ENCODE measurements at places on chromosomes 13 and 19.

- DNase-seq, result no peak
These were observed 30.8 kb downstream of the SOX1 start for GRCh38 chr13:112097770-112098169.

GRCh38 chr19:34452723-34453122 is 24.5 kb downstream of the UBA2 start:
- no peak for DNase-seq

DNA sequence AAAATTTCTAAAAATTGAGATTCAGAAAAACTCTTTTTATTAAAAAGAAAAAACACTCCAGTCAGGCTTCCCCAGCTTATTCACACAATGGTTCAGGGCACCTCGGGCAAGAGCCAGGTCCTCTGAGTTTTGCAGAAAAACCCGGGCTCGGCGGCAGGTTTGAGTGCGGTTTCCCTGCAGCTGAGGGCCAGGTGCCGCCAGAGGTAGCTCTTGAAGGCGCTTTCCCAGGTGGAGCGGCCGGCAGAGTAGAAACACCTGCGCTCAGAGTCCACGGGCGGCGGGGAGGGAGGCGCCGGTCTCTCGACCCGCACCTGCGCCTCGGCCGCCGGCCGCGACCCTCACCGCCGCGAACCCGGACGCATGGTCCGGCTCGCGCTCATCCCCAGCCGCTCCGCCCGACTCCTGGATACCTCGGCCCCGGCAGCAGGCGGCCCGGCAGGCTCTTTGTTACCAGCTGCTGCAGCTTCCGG is 444 bp downstream of the PROSER1 start:
- DNase-seq, result peak; percentile 1

GRCh38 chr19:13920940-13921747 is 15.1 kb downstream of the CC2D1A start:
- DNase-seq, result no peak

GRCh38 chr19:932648-933552 is 7.1 kb downstream of the ARID3A start:
- no peak for DNase-seq

DNA sequence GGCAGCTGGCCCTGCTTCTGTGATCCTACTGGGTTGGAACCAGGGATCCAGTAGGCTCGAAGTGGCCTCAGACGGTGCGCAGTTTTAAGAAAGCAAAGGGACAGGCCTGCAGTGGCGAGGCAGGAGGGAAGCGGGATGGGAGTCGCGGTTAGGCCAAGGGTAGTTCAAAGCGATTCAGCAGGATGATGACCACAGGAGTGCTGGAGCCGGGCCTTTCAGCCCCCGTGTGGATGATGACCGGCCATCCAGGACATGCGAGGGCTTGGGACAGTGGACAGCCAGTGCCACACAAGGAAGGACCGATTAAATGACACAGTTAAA is 854 bp downstream of the RNASEH2B start:
- no peak for DNase-seq

- DNase-seq, result no peak
These were observed 12.3 kb downstream of the LRP3 start for GRCh38 chr19:33206261-33207039.

GRCh38 chr13:40875044-40875443 is 85.6 kb downstream of the SLC25A15 start:
- DNase-seq, result no peak

DNA sequence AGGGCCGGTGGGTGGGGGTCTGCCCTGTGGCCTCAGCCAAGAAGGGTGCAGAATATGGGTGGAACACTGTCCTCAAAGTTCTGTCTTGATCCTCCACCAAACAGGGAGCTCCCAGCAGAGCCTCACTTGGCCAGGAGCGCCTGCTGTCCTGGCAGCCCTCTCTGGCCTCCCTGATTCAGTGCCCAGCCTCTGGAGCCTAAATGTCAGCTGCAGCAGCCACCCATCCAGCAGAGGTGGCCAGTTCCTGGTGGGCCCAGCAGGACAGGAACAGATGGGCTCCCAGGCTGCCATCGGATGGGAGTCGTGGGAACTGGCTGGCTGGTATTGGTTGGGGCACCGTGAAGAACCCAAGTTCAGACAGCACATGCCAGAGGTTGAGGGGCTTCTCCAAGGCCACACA is 1.8 kb upstream of the USE1 start:
- DNase-seq, result no peak

DNA sequence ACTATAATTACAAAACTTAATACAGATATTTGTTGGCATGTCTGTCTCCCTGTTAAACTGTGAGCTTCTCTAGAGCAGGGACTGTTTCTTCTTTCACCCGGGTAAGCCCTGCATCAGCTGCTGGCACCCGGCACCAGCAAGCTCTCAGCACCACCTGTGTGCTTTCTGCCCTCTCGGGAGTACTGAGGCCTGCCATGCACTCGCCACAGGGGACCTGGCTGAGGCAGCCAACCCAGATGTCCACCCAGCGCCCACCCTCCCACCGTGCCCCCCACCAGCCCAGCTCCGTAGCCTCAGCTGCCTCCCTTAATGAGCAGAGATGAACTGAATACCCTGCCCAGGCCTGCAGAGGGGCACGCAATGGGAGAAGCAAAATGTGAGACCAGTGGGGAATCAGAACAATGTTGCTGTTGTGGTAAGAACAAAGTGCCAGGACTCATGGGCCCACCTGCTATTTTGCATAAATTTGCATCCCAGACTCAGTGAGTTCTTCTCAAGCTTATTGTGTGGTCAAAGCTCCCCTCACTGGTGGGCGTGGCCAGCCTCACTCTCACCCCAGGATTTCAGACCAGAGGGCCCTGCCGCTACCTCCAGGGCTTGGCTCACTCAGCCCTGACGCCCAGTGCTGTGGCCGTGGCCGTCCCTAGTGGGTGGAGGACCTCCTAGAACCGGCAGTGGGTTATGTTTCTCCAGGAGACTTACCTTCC is 14.6 kb upstream of the SERPINE3 start:
- no peak for DNase-seq

- no peak for DNase-seq
These were observed 21.3 kb upstream of the EPHX3 start for GRCh38 chr19:15253513-15253912.

DNA sequence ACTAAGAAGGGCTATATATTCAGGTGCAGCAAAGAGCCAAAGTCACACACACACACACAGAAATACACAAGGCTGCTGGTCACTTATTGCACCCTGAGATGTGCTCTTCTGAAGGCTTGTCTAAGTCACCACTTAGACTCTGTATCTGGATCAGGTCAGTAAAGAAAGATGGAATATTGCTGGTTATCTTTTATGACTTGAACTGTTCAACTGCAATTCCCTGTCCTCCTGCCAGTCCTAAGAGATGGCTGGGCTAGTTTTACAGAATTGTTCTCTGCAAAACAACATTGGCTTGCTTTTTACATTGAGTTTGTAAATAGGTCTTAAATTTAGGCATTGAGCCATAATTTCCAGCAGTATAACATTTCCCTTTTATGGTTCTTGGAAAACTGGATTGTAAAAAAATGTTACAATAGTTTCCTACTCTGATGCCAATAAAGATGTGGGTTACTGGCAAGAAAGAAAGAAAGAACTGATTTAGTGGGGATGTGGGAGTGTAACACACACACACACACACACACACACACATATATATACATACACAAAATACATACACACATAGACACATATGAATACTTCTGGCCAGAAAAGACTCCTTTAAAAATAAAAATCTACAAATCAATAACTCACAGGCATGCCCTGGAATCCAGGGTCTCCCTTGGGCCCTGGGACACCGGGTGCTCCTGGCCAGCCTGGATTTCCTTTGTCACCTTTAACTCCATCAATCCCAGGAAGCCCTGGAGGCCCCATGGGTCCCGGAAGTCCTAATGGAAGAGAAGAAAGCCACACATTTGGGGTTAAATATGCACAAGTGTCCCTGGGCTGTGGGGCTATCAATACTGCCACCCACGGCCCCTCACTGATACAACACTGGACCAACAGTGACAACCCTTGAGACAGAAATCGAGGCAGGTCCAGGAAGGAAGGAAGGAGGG is 137.7 kb downstream of the COL4A1 start:
- no peak for DNase-seq

- no peak for DNase-seq
These were observed 110.4 kb upstream of the KL start for GRCh38 chr13:32905864-32906180.

GRCh38 chr13:80039000-80039399 is 301.9 kb downstream of the SPRY2 start:
- DNase-seq, result no peak

DNA sequence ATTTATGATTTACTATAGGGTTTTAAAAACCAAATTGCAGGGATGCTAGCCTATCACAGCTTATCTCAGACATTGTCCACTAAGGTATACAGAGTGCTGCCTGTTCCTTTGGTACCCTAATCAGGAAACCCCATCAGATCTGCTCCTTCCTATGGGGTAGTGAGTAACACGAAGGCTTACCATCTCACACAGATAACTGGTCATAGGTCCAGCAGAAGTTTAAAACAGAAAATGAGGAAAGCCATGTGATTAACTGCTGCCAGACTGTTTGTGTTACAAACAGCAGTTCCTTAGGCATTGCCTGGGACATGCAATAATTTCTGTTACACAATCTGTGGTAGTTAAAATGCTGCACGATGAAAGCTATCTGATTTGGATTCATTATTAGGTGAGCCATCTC is 53.5 kb upstream of the ALOX5AP start:
- DNase-seq, result no peak

GRCh38 chr13:31963631-31964030 is 67.9 kb upstream of the FRY start:
- DNase-seq, result no peak

- DNase-seq, result no peak
These were observed 14.1 kb downstream of the SHANK1 start for GRCh38 chr19:50705422-50706019.

DNA sequence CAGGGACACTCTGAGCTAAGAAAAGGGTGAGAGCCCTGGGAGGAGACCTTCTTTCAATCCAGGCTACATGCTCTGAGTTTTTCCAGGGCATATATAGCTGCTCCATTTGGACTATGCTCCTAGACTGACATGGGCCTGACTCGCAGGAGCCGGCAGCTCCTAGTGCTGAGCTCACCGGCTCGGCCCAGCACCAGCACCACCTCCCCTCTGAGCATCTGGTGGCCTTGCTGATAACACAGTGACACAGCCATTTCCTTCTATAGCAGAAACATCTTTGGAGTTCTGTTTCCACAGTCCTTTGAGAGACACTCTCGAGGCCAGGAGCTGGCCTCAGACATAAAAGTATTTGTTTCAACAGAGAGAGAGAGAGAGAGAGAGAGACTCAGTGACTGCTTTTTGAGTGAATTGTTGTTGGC is 184.9 kb downstream of the TM9SF2 start:
- DNase-seq, result no peak

DNA sequence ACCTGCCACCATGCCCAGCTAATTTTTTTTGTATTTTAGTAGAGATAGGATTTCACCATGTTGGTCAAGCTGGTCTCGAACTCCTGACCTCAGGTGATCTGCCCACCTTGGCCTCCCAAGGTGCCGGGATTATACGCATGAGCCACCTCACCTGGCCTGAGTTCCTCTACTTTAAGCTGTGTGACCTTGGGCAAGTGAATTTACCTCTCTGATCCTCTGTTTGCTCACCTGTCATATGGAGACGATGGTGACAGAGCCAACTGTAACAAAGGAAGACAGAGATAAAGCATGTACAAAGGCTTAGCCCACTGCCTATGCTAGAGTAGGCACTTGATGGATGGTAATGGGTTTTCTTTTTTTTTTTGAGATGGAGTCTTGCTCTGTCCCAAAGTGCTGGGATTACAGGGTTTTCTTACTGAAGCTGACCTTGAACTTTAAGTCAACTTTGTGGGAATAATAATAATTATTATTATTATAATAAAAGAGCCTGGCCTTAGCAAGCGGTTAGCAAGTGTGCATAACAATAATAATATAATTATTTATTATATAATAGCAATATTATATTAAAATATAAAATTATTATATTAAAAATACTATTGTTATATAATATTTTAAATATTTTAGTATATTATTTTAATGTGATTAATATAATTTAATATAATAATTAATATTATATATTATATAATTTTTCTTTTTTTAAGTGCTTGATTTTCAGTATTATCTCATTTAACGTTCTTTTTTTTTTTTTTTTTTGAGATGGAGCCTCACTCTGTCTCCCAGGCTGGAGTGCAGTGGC is 1.3 kb upstream of the ACER1 start:
- no peak for DNase-seq
